ENCODE measurements at places on chromosomes 12 and 14.

- H3K4me3 ChIP-seq: no peak overlapping the region
- no peak overlapping the region for H3K27ac ChIP-seq
- H3K27me3 ChIP-seq: no peaks in the 10 kb centered on the region
- peaks cover 2% of the 10 kb centered on the region for H3K4me1 ChIP-seq
- H3K36me3 ChIP-seq: peaks cover 2% of the 10 kb centered on the region
- DNase-seq: peak; percentile 92
Observed at GRCh38 chr12:123237646-123238329, 4.6 kb downstream of the MTRFR start.

DNA sequence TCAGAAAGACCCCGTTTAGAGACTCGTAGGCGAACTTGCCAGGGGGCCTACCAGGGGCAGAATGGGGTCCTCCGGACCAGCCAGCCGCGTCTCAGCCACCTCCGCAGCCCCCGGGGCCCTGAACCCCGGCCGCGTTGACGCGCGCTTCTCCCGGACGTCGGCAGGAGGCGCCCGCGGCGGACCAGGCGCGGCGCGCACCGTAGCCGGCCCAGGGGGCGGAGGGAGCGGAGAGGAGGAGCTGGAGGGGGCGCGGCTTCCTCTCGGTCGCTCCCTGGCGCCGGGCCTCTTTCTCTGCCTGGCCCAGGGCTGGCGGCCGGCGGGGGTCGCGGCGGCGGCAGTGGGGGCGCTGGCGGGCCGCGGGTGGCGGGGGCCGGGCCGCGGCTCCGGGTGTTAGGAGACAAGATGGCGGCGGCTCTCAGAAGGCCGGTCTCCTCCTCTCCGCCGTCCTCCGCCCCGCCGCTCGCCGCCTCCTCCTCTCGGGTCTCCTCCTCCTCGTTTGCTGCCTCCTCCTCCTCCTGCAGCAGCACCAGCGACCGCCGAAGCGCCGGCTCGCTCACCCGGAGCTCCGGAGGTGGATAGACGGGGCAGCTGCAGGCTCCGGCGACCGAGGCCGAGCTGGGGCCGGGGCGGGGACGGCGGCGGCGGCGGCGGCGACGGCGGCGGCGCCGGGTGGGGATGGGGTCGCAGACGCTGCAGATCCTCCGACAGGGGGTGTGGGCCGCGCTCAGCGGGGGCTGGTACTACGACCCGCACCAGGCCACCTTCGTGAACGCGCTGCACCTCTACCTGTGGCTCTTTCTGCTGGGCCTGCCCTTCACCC lies at the start of gene PCNX1:
Gene PCNX1 (plus strand): TSS at position 284 of the 820 bp plus-strand sequence. CDS start 392 bp downstream, at position 676.
- H3K4me1 ChIP-seq: peaks cover 6% of the 10 kb centered on the region
- H3K27me3 ChIP-seq: no peaks in the 10 kb centered on the region
- H3K4me3 ChIP-seq: peak within 1 kb of the TSS; percentile 97
- no peaks in the 10 kb centered on the region for H3K36me3 ChIP-seq

GRCh38 chr12:12784911-12785814 lies at the start of gene APOLD1:
TSS of gene APOLD1 (plus strand) at chr12:12785659. CDS start at chr12:12785692, 33 bp downstream.
- peaks cover 7% of the 10 kb centered on the region for H3K4me1 ChIP-seq
- no peaks in the 10 kb centered on the region for H3K36me3 ChIP-seq
- H3K27ac ChIP-seq: no peak within 1 kb of the TSS
- DNase-seq: no peak

- peaks cover 5% of the 10 kb centered on the region for H3K4me1 ChIP-seq
- no peaks in the 10 kb centered on the region for H3K27me3 ChIP-seq
- H3K4me3 ChIP-seq: no peak overlapping the region
Observed at GRCh38 chr14:50095895-50096294, 20.5 kb downstream of the VCPKMT start.

- H3K36me3 ChIP-seq: no peaks in the 10 kb centered on the region
- H3K27me3 ChIP-seq: peaks cover 36% of the 10 kb centered on the region
- no peak overlapping the region for H3K4me3 ChIP-seq
Observed at GRCh38 chr12:26123482-26123980, 1.3 kb downstream of the BHLHE41 start.

DNA sequence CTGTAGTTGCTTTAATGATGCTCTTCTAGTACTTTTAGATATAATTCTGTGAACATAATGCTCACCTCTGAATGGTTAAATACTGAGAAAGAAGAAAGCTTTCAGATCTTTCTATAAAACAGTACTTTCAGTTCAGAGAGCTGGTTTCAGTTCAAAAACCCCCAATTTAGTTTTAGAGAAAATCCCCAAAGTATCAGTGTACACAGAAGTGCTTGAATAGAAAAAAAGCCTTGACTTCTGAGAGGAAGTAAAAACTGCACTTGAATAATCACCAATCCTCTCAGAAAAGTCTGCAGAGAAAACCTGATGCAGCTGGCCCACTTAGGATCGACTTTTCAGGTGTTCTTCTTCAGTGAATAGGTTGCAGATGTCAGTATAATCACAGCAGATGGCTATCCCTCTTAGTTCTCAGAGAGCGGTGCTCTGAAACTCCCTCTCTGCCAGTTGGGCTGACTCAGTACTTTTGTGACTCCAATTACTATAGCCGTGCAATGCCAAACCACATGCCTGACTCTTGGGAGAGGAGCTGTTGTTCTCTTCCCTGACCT lies 616.3 kb downstream of the LRFN5 start:
- DNase-seq: no peak
- no peaks in the 10 kb centered on the region for H3K4me1 ChIP-seq
- H3K27me3 ChIP-seq: no peaks in the 10 kb centered on the region
- no peak overlapping the region for H3K27ac ChIP-seq
- H3K36me3 ChIP-seq: no peaks in the 10 kb centered on the region

- peaks cover 1% of the 10 kb centered on the region for H3K36me3 ChIP-seq
- peaks cover 3% of the 10 kb centered on the region for H3K4me1 ChIP-seq
- DNase-seq: peak; percentile 48
- H3K27ac ChIP-seq: peak overlapping the region; percentile 10
Observed at GRCh38 chr12:46153268-46153872, 115.5 kb downstream of the SLC38A1 start.

DNA sequence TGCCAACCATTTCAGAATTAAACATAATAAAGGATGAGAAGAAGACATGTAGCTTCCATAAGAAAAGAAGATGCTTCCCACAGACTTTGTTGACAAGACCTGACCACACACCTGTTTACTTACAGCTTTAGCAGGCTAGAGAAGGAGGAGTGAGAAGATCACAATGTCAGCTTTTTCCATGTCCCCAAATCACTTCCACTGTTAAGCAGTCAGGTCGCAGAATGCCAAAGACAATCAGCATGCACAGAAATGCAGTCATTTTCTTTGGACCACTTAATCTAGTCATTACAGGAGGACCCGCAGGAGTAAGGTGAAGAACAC lies 314.9 kb downstream of the SSPN start:
- no peaks in the 10 kb centered on the region for H3K36me3 ChIP-seq
- no peak overlapping the region for H3K27ac ChIP-seq
- H3K4me1 ChIP-seq: no peaks in the 10 kb centered on the region
- H3K27me3 ChIP-seq: no peaks in the 10 kb centered on the region
- DNase-seq: no peak

DNA sequence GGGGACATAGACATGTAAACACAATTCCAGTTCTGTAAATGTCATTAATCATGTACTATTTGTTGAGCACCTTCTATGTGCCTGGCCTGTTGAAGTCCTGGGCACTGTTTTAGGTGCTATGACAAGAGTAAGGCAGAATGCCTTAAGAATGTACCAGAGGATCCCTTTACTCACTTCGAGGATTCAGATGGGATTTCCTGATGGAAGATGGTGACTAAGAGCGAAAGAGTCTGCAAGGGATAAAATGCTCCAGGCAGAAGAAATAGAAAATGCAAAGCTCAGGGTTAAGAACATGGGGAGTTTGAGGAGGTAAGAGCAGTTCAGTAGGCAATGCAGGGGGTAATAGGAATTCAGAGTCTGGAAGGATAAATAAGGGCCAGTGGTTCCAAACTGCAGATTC lies 671.3 kb upstream of the TBX3 start:
- H3K27ac ChIP-seq: no peak overlapping the region
- H3K4me3 ChIP-seq: no peak overlapping the region

- DNase-seq: peak; percentile 82
- H3K4me3 ChIP-seq: no peak overlapping the region
- H3K36me3 ChIP-seq: no peaks in the 10 kb centered on the region
- H3K27ac ChIP-seq: no peak overlapping the region
- no peaks in the 10 kb centered on the region for H3K27me3 ChIP-seq
- peaks cover 3% of the 10 kb centered on the region for H3K4me1 ChIP-seq
Observed at GRCh38 chr14:33062881-33063280, 124.2 kb downstream of the NPAS3 start.

- H3K27ac ChIP-seq: no peak overlapping the region
- H3K27me3 ChIP-seq: no peaks in the 10 kb centered on the region
- no peak overlapping the region for H3K4me3 ChIP-seq
- no peak for DNase-seq
- H3K36me3 ChIP-seq: peaks cover 75% of the 10 kb centered on the region
- no peaks in the 10 kb centered on the region for H3K4me1 ChIP-seq
Observed at GRCh38 chr12:57168058-57168457, 20.6 kb upstream of the LRP1-AS start.

- DNase-seq: no peak
- H3K4me1 ChIP-seq: peaks cover 4% of the 10 kb centered on the region
- H3K27me3 ChIP-seq: no peaks in the 10 kb centered on the region
- no peak overlapping the region for H3K27ac ChIP-seq
- no peak overlapping the region for H3K4me3 ChIP-seq
Observed at GRCh38 chr14:50844391-50844790, 13.4 kb upstream of the NIN start.

GRCh38 chr14:36443374-36443773 lies 76.7 kb downstream of the NKX2-1 start:
- no peaks in the 10 kb centered on the region for H3K27me3 ChIP-seq
- no peak overlapping the region for H3K27ac ChIP-seq
- no peaks in the 10 kb centered on the region for H3K4me1 ChIP-seq
- H3K4me3 ChIP-seq: no peak overlapping the region

Measured in trophoblast cell (in vitro differentiated cells and primary cell).